ENCODE measurements at places on chromosomes 1 and 21.

DNA sequence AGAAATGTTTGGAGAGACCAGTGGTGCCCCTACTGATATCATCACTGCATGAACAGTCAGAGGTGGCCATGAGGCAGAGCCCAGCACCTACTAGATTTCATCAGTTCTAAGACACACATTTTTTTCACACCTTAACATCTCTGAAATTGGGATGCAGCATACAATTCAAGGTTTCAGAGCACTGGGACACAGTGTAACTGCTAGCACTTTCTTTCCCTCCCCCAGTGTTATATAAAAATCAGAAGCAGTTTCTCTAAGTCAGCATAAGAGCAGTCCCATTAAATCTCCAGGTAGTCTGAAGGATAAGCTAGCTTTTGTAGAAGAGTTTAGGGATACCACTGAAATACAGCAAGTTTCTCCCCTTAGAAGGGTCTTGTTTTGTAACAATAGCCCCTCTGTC lies 10.0 kb upstream of the ANGPTL7 start:
- DNase-seq: no peak

DNA sequence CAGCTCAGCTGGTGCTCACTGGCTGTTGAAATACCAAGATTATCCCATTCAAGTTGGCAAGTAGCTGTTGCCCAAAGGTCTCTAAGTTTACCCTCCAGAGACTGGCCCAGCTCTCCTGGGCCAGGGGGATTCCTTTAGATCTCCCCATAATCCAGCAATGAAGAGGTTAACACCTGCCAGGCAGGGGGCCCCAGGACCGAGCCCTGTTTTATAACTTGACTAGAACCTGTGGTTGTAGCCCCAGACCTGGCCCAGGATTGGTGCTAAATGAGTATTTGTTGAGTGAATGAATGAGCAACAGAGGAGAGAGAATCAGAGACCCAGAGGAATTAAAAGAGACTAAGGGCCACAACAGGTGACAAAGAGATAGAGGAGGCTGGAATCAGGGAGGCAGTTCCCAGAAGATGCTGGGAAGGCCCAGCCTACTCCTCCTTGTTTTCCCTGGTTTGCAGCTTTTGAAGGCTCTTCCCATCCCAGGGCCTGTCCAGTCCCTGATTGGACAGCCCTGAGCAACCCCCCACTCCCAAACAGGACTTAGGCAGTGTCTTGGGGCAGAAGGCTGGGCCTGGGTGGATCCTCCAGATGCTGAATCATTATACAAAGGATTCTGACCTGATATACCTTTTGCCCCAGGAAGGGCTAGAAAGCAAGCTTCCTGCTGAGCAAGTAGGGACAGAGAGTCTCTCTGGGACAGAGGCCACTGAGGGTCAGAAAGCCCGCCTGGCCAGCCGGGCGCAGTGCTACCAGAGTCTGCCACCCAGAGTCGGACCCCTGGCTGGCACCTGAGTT lies 2.4 kb upstream of the RHBG start:
- no peak for DNase-seq

DNA sequence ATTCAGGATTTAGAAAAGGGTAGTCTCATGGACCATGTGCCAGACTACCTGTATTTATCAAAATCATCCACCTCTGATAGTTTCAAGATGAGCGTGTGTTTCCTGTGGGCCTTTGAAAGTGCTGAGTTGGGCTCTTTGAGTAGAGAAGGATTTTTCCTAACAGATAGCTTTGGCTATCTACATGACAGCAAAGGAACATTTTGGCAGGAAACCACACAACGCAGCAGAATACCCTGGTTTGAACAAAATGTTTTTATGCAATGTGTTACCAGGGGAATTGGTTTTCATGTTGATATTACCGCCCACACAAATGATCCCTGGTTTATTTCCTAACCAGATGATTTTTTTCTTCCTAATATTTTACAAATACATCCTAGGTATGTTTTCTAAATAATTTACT lies 431.4 kb downstream of the NEGR1 start:
- DNase-seq: no peak

DNA sequence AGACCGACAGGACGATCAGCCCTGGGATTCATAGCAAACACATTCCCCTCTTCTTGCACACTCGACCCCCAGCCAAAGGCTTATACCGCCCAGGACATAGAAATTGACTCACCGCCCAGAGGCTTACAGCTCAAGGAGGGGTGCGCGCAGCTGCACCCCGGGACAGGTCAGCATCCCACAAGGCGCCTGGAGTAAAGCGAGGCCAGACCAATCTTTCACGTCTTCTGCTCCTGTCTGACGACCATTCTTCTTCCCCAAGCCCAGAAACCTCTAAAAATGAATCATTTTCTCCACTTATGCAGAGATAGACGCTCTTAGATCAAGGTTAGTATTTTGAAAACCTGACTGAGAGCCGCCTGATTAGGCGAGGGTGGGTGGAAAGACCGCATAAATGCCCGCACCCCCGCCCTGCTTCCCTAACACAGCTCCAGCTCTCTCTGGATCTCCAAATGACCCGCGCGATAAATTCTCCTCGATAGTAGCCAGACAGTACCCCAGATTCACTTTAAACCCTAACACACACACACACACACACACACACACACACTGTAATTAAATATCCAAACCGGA lies 1.9 kb upstream of the LHX8 start:
- DNase-seq: no peak

DNA sequence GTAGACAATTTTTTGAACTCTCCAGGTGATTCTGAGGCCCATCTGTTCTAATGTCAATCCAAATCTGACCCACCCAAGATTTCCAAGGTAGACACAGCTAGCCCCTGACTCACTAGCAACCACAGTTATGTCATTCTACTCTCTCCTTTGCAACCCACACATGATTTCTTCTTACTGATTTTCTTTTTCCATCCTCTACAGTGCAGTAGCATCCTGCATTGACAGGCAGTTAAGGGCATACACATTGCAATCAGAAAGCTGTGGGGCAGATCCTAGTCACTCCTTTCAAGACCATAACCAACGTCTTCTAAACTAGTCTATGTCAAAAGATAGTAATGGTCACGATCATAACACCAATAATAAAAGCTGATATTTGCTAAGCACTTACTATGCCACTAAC lies 54.2 kb downstream of the JAK1 start:
- no peak for DNase-seq
